ENCODE measurements at places on chromosomes 2 and 18.

DNA sequence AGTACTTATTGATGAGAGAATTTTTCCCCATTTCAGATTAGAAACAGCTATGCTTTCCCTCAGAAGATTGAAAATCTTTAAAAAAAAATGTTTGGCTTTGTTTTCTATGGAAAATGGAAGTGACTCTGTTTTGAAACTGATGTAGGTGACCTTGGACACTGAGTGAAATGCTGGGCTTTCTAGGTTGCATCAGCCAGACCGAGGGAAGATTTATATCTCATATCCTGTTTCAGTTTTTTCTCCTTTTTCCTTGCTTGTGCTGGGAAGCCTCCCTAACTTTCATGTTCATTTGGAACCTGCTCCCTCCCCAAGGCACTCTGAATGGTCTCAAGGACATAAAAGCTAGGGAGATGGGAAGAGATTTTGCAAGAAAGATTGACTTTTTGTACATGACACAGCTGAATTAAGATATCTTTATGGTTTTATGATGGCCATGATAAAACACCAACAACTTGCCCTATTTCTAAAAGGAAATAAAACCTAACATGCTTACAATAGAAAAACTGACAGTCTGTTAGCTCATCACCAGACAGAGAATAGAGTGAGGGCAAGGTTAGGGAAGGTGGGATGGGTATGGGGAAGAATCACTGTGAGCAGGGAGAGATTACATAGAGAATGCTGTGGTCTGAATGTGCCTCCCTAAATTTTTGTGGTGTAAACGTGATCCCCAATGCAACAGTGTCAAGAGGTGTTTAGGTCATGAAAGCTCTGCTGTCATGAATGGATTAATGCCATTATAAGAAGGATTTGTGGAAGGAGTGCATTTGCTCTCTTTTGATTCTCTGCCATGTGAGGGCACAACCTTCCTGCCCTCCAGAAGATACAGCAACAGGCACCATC, 249.7 kb downstream of the TPGS2 start:
- ATAC-seq, result no peak

DNA sequence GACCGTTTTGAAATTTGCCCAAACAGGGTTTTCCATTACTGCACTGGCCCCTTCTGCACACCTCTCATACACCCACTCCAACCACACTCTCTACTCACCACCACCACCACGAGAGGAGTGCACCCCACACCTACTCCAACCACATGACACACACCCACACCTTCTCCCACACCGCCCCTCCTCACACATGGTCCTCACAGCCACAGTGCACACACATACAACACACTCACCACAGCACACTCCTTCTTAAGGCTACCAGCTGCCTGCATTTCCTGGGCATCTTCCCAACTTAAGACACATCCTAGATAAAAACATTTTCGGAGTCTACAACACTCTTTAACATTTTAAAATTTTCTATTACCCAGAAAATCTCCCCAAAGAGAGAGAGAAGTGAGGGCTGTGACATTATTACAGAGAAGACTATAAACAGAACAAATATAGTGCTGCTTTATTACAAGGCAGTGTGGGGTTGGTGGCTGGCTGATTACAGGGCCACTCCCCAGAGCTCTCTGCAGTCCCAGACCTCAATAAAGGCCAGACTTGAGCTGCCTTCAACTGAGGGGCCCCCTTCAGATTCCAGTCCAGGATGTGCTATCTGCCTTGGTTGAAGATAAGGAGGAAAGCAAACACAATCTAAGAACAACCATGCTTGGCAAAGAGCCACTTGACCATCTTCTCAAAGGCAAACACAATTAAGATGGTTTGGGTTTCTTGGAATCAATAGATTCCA, 36.1 kb downstream of the NHEJ1 start:
- peak; percentile 24 for ATAC-seq

GRCh38 chr2:1837022-1837421, 92.7 kb upstream of the PXDN start:
- ATAC-seq, result no peak

DNA sequence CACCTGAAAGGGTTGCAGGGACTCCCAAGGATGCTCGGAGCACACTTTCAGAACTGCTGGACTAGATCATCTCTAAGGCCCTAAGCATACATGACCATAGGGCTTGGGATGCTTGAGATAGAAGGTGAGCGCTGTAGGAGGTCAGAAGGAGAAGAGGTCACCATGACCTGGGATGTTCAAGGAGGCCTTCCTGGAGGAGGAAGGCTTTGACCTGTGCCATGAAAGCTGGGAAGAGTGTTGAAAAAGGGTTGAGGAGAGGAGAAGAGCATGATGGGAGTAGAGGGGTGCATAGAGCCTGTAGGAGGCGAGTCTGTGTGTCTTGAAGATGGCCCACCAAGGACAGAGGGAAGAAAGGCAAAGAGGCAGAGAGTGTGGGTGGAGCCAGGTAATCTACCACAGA, 222.4 kb downstream of the LOXHD1 start:
- no peak for ATAC-seq

DNA sequence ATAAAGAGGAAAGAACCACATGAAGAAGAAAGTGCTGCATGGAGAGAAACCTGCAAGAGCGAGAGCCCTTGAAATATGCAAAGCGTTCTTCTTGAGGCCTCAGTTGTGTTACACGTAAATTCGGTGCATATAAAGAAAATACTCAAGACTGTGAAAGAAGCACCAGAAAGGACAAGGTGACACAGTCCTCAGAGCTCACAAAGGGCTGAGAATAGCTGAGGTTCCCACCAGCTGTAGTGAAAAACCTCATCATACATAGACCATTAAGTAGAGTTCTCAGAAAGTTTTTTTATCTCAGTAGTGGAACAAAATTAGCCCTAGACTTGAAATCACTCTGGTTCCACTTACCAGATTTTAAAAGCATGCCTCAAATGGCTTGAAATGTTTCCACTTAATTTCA, 980.7 kb upstream of the CRIM1 start:
- no peak for ATAC-seq

DNA sequence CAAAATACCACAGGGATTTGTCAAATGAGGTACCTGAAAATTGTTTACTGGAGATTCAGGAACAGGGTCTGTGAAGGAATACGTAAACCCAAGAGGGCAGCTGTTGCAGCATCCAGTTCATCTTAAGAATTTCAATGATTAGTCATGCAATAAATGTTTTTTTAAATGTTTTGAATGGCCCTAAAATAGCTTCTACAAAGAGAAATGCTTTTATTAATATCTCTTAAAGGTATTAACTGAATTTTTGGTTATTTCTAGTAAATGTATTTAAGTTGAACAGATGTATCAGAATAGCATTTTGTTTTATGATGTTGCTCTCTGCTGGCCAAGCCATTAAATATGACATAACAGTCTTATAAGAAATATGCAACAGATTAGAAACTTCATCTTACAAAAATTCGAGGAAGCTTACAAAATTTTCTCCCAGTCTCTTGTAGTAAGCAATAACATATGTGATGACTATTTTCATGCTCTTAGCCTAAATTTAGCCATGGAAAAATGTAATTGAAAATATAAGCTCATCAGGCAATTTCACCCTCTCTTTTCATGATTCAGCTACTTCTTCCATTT, 863.9 kb downstream of the SUCLG1 start:
- no peak for ATAC-seq

- ATAC-seq, result no peak
Measured at GRCh38 chr2:234548695-234549420, 52.0 kb upstream of the ARL4C start.

DNA sequence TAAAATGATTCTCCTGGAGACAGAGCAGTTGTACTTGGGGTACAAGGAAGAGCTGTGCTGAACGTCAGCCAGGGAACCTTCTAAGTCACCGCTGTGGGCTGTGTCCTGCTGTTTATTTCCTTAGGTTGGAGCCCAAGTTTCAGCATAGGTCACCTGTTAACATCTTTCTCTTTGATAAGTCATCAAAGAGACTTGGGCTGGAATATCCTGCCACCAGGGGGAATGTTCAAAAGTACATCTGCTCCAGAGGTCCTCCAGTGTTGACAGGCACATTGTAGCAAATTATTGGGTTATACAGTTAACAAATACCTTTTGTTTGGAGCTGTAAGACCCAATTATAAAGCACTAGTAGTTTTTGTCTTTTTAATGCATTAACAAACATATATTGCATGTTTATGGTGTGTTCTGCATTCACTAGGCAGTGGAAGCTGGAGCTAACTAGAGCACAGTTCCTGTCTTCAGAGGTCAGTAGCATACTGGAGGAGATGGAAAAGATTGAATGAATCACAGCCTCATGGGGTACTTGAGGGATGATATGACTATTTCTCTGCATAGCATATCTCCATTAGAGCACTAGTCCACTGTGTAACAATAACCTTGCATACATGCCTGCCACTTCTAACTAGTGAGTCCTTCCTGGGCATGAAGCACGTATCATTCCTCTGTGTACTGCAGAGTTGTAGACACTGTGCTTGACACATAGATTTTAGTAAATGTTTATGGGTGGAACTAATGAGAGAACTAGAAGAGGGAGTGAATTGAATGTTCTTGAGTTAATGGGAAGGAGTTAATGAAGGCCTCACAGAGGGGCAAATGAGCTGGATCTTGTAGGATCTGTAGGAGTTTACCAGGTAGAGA, 182.1 kb downstream of the AGAP1 start:
- ATAC-seq, result no peak

DNA sequence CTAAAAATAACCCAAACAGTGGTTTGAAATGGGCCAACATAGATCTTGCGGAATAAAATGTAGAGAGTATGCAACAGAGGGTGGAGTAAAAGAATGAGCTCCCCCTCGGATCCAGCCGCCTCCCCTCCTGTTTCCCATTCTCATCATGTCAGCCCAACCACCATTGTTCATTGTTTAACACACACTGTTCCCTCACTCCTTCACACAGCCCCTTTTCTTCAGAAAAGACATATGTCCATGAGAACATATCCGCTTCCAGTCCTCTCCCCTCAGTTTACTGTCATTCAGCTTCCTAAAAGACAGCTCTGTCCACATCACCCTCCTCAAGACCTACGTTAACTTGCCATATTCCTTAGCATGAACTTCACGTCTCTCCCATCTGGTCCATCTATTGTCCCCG, 62.9 kb upstream of the SERTAD2 start:
- ATAC-seq, result no peak

DNA sequence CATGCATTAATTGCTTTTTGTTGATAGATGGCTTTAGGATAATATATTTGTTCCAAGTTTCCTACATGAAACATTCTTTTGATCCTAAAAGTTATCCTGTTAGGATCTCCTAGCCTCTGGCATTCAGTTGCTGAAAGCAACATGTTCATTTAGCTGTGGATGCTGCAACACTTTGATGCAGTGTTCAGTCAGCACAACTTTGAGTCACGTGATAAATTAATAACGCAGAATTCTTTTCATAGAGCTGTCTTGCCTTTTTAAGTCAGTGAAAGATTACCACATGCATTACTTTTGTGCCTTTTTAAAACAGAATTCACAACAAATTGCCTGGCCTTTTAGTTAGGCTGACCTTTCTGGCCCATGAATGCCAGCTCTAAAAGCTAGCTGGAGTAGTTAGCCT, 1467.9 kb upstream of the ZEB2 start:
- ATAC-seq, result no peak

DNA sequence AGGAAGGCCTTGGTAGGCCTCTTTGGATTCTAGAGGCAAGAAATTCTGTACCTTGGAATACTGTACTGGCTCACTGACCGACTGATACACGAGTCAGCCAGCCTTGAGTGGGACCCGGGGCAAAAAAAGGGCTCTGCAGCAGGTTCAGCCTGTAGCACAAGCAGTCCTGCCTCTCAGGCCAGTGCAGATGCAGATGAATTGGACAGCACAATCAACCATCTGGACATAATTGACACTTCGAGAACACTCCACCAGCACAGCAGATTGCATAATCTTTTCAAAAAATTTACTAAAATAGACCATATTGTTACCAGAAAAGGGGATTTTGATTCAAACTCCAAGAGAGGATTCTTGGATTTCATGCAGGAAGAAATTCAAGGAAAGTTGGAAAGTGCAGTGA, 241.6 kb downstream of the RPIA start:
- no peak for ATAC-seq

DNA sequence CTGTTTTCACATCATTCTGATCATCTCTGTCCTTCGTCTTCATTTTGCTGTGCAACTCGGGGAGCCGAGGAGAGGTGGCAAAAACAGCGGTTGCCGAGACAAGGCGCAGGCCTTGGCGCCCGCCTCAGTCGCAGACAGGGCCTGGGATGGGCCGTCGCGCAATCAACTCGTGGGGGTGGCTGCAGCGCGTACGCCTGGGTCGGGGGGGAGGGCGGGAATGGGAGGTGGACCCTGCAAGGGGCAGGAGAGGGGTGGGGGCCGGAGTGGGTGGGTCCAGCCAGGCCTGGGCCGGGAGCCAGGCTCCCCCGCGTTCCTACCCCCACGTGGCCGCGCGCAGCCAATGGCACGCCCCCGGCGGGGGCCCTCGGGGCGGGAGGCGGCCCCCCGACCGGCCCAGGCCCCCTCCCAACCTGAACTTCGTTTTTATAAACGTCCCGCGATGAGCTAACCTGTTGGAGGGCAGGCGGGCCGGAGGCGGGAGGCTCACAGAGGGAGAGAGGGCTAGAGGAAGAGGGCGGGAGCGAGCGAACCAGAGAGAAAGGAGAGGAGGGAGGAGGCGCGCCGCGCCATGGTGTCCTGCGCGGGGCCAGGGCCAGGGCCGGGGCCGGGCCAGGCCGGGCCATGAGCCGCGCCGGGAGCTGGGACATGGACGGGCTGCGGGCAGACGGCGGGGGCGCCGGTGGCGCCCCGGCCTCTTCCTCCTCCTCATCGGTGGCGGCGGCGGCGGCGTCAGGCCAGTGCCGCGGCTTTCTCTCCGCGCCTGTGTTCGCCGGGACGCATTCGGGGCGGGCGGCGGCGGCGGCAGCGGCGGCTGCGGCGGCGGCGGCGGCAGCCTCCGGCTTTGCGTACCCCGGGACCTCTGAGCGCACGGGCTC, at the start of gene HOXD13:
Gene HOXD13, plus strand, starts transcription at position 452 of the 875 bp plus-strand sequence. Its CDS starts 170 bp downstream, at position 622.
- no peak for ATAC-seq

DNA sequence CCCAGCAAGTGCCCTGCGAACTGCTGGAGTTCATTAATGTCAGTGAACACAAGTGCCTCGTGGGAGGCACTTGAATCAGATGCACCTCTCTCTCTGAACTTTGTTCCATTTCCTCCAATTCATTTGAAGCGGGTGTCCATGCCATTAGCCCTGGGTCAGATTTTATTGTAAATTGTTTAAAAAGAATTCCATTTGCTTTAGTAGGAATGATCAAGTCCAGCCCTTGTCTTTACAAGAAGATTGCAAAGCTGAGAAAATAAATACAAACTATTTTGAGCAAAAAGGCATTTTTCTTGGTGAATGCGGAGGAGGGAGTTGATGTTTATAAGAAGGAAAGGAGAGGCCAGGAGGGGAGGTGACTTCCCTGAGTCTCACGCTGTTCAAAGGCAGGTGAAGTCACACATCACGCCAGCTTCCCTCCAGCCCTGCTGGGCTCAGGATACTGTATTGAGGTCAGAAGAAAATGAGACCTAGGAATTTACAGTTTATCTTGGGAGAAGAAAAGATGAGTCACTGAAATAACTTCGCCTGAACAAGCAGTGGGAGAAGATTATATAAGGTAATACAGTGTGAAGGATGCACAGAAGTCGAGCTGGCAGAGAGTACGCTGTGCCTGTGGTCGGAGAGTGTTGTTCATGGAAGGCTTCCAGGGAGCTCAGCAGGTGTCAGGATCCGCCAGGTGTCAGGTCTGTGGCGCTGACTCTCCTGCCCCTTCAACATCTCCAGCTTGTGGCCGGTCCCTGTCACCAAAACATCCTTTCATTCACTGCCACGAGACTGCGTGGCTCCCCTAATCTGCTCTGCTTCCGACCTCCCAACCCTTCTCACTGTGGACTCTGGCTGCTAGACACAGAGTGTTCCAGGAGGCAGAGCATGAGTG, 36.5 kb downstream of the EFR3B start:
- ATAC-seq, result no peak

GRCh38 chr2:98556344-98557033, 51.8 kb downstream of the COA5 start:
- ATAC-seq, result peak; percentile 95

- no peak for ATAC-seq
Measured at GRCh38 chr18:79515944-79516351, 120.2 kb downstream of the NFATC1 start.

Measured in stimulated activated memory B cell treated with anti-CD40 and anti-IgM and Interleukin-4, amounts not matched to agents 10 μg/mL and 1 μg/mL and 100 μg/mL, for 72 hours (primary cell).